ENCODE measurements at places on chromosomes 6 and 20. TPM values are rescaled to one million over a fixed set of nuclear protein-coding genes. Genes with fewer than 3 reads are reported as not detected.

PNPLA1 gene
- total RNA-seq: not detected

LY6G6F gene
- not detected for total RNA-seq

CCN2 gene
- 105 TPM for total RNA-seq

TCF19 gene
- 10.0 TPM for total RNA-seq

SEMG1 gene
- 4.5 TPM for total RNA-seq

ZC2HC1B gene
- total RNA-seq: not detected

C6orf118 gene
- 0.58 TPM for total RNA-seq

TMC2 gene
- total RNA-seq: not detected

TBX18 gene
- not detected for total RNA-seq

OCSTAMP gene
- 0.13 TPM for total RNA-seq

FAM162B gene
- 3.2 TPM for total RNA-seq

PERP gene
- total RNA-seq: 26.7 TPM

DDX43 gene
- total RNA-seq: not detected

PRL gene
- total RNA-seq: not detected

SFTA2 gene
- not detected for total RNA-seq

IL17F gene
- total RNA-seq: not detected

RNF217 gene
- 8.9 TPM for total RNA-seq

APOBEC2 gene
- not detected for total RNA-seq

PTCRA gene
- not detected for total RNA-seq

FOXO3 gene
- total RNA-seq: 20.2 TPM

KIF25 gene
- total RNA-seq: 2.0 TPM

SUMO4 gene
- total RNA-seq: 1.3 TPM

CDC25B gene
- total RNA-seq: 30.3 TPM

EYS gene
- total RNA-seq: not detected

MCM3 gene
- 293 TPM for total RNA-seq

ADAM33 gene
- total RNA-seq: 5.7 TPM

IL20RA gene
- 1.7 TPM for total RNA-seq

FBXO30 gene
- total RNA-seq: 18.8 TPM

LY6G6C gene
- not detected for total RNA-seq

KCNK16 gene
- not detected for total RNA-seq

OR12D3 gene
- not detected for total RNA-seq

SSTR4 gene
- not detected for total RNA-seq

TREM2 gene
- not detected for total RNA-seq

KIFC1 gene
- 69.3 TPM for total RNA-seq

EFCAB8 gene
- total RNA-seq: 0.20 TPM

MOXD1 gene
- total RNA-seq: 1.4 TPM

PKIB gene
- 73.3 TPM for total RNA-seq

EEF1A1 gene
- 13,823 TPM for total RNA-seq

XPO5 gene
- total RNA-seq: 95.7 TPM

RIPOR3 gene
- total RNA-seq: 4.5 TPM

TRAPPC3L gene
- not detected for total RNA-seq

GPLD1 gene
- total RNA-seq: 5.3 TPM

SAPCD1 gene
- total RNA-seq: 5.9 TPM

KCNK5 gene
- total RNA-seq: 44.3 TPM

TMEM244 gene
- total RNA-seq: not detected

TBXT gene
- total RNA-seq: 0.25 TPM

GSTA1 gene
- not detected for total RNA-seq

PRSS16 gene
- total RNA-seq: 20.2 TPM

TSBP1 gene
- not detected for total RNA-seq

ADGRF4 gene
- not detected for total RNA-seq

SLC16A10 gene
- 16.9 TPM for total RNA-seq

KCNQ5 gene
- 1.3 TPM for total RNA-seq

ASIP gene
- total RNA-seq: not detected

WFDC5 gene
- total RNA-seq: not detected

PAK5 gene
- 0.44 TPM for total RNA-seq

CDK19 gene
- total RNA-seq: 12.6 TPM

PPP1R16B gene
- 9.7 TPM for total RNA-seq

RNASET2 gene
- 20.8 TPM for total RNA-seq

TP53INP2 gene
- total RNA-seq: 4.8 TPM

Data from H1 (cell line).